ENCODE measurements at places on chromosomes 1 and 21.

GRCh38 chr1:175183586-175183985, 9.0 kb downstream of the KIAA0040 start:
- no peak for DNase-seq

- DNase-seq, result no peak
These were observed 13.2 kb downstream of the MX2 start for GRCh38 chr21:41374867-41375533.

GRCh38 chr1:54172614-54173599, 20.1 kb upstream of the CDCP2 start:
- no peak for DNase-seq

- no peak for DNase-seq
These were observed 58.1 kb downstream of the PRKCZ start for GRCh38 chr1:2108213-2108876.

DNA sequence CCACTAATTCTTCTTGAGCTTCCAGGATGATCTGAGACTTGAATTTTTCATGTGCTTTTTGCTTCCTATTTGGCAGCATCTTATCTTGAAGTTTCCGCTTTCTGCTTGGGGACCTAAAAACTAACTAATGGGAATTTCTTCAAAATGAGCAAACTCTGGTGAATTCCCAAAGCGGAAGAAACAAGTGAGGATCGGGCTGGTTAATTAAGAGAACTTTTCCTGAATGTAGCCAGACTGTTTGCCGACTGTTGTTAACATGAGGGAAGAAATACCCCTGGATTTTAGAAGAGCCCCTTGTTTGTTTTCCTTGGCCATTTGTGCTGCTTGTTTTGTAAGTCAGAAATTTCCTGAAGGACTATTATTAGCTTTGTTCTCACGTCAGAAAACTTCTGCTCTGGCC, 6.1 kb upstream of the SELE start:
- no peak for DNase-seq

DNA sequence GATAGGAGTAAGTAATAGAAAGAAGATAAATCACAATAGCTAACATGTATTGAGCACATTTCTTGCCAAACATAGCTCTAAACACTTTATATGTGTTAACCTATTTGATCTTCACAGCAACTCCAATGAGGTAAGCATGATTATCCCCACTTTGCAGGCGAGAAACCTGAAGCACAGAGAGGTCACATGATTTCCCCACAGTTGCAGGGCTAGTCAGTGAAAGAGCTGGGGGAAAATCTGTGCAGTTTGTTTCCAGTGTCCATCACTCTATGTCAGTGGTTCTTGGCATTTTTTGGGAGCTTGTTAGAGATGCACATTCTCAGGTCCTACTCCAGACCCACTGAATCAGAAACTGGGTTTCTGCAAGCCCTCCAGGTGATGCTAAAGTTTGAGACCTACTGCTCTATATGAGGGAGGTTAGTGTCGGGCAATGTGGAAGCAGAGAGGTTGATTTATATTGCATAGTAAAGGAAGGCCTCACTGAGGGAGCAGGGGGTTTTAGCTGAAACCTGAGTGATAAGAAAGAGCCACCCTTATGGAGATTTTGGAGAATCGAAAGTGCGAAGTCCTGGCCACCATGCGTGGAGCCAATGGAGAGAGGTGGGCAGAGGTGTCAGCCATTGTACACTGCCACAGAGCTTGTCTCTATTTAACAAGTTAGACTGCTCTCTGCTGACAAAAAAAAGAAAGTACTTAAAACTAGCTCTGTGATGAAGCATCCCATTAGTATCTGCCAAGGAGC, 20.9 kb downstream of the MCOLN3 start:
- DNase-seq, result no peak

DNA sequence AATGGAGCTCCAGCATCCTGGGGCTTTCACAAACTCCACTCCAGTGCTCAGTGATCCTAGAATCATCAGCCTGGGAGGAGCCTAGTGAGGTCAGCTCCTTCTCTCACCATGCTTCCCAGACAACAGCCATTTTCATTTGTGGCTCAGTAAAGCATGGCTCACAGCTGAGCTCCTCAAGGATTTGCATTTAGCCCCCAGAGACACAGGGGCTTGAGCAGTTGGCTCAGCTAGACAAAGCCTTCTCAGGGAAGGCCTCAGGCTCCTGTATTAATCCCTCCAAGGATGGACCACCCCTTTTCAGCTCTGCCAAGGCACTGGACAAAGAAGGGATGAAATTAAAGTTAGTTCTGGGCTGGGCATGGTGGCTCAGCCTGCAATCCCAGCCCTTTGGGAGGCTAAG, 39.5 kb downstream of the ERI3 start:
- no peak for DNase-seq

- no peak for DNase-seq
These were observed 189.4 kb downstream of the PBX1 start for GRCh38 chr1:164748253-164748899.

- DNase-seq, result no peak
These were observed 68.8 kb upstream of the BMP8A start for GRCh38 chr1:39422614-39423013.

- DNase-seq, result no peak
These were observed 14.9 kb downstream of the NTPCR start for GRCh38 chr1:232965124-232965911.

DNA sequence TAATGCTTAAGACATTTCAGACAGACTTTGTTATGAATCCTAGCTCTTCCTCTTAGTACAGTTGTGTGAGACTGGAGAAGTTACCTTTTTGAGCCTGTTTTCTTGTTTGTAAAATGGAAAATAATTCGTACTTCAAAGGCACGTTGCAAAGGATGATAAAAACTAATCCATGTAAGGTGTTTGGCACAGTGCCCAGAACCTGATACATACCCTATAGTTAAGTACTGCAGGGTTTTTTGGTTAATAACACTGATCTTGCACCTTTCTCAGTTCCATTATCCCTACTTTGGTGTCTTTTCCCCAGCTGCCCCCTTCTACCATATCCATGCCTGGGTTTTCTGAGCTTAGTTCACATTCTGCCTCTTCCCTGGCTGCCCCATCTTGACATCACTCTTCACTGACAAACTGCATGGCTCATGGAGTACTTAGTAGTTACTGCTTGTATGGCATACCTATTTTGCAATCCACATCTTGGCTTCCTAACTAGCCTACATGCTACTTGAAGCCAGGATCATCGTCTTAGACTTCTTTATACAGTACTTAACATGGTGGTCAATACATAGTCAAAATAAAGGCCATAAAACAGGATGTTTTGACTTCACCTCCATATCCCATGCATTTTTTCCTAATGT, 10.1 kb downstream of the CCDC185 start:
- no peak for DNase-seq

DNA sequence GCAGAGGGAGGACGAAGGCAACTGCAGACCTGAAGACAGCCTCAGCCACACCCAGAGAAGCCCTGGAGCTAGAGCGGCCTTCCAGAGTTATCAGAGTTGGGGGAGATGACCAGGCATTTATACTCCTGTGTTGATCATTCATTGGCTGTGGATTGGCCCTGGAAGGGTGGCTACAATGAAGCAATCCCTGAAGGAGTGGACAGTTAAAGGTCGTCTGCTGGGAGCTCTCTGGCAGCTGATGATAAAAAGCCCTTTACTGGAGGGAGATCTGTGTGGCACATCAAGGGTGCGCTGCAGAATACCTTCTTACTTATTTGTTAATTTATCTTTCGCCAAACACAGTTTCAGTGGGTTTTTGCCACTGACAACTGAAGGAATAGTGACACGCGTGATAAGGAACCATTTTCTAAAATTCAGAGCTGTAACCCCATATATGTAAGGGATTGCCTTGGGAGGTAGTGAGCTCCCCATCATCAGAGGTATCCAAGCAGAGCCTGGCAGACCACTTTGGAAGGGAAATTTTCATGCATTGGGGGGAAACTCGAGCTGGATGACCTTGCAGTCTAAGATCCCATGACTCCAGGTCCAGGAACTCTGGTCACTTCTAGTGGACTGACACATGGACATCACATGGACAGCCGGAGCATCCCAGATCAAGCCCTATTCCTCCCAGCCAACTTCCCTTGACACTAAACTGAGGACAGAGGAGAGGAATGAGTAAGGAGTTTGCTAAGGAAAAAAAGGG, 126.4 kb upstream of the GADD45A start:
- DNase-seq, result no peak

GRCh38 chr1:164765992-164766720, 207.2 kb downstream of the PBX1 start:
- DNase-seq, result no peak
